ENCODE measurements at places on chromosomes 7 and 10.

- no peak for DNase-seq
Measured at GRCh38 chr10:62000037-62000603, 98.6 kb downstream of the ARID5B start.

- DNase-seq = no peak
Measured at GRCh38 chr10:60834401-60834800, 56.1 kb downstream of the CDK1 start.

GRCh38 chr7:28626624-28627262 lies 214.4 kb downstream of the CREB5 start:
- peak; percentile 3 for DNase-seq

- DNase-seq = no peak
Measured at GRCh38 chr7:23712368-23713284, 2.6 kb downstream of the STK31 start.

DNA sequence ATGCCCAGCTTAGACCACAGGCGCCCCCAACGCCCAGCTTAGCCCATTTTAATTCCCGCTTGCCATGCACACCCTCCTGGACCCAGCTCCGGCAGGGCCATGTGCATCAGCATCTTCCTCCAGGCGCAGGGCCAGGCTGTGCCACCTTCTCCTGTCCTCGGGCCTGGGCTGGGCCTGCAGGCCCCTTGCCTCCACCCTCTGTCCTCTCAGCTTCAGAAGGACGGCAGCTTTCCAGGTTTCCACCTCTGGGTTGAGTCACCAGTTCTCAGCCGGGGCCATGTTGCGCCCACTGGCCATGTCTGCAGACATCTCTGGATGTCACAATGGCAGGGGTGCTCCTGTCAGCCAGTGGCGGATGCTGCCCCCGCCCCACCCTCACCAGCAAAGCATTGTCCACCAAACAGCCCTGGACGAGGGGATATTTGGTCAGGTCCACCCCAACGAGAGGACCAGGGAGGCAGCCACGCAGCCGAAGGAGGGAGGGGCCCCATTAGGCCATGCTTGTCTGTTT lies 59.1 kb upstream of the NKX6-2 start:
- DNase-seq = no peak

DNA sequence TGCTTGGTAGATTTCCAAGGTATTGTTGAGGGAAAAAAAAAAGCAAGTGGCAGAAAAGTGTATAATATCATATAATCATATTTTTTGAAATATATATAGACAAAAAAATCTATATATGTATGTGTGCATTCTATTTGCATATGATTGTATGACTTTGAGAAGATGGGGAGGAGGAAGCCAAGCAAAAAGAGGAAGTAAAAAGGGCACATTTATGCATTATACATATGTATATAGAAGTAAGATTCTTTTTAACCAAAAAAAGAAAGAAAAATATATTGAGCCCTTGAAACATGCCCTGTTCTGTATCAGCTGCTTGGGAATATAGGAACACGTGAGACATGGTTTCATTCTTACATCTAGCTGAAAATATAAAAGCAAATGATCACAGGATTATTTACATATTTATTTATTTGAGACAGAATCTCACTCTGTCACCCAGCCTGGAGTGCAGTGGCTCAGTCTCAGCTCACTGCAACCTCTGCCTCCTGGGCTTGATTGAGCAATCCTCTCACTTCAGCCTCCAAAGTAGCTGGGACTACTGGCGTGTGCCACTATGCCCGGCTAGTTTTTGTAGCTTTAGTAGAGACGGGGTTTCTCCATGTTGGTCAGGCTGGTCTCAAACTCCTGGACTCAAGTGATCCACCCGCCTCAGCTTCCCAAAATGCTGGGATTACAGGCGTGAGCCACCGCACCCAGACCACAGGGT lies 18.0 kb upstream of the SLF2 start:
- peak; percentile 3 for DNase-seq

DNA sequence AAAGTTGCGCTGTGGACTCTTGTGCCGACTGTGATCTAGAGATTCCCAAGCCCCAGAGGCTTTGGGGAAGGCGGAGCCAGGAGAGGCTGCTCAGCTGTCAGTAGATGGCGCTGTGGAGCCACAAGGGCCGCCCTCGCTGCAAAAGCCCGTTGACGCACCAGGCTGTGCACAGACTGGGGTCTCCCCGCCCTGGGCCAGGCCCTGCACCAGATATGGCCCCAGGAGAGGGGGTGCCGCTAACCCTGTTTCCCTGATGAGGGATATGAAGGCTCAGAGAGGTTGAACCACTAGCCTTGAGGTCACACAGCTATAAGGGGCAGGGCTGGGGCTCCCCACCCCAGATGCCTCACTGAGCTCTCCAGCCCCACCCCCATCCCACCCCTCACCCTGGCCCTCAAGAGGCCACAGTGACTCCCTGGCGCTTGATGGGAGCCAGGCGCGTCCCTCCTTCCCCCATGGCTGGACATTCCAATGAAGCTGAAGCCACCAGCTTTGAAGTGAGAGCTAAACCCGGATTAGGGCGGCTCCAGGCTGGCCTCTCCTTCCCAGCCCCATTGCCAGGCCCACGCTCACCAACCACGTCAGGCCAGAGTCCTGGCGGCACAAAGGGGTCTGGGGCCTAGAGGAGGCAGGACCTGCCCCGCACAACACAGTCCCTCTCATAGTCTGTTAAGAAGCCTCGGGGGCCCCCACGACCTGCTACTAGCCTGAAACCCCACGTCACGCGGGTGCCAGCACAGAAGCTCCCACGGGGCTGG lies 26.4 kb downstream of the MYL10 start:
- DNase-seq = peak; percentile 54

GRCh38 chr7:102047-102711 lies 90.2 kb upstream of the FAM20C start:
- no peak for DNase-seq

GRCh38 chr10:23364378-23364777 lies 19.8 kb upstream of the C10orf67 start:
- DNase-seq = no peak

DNA sequence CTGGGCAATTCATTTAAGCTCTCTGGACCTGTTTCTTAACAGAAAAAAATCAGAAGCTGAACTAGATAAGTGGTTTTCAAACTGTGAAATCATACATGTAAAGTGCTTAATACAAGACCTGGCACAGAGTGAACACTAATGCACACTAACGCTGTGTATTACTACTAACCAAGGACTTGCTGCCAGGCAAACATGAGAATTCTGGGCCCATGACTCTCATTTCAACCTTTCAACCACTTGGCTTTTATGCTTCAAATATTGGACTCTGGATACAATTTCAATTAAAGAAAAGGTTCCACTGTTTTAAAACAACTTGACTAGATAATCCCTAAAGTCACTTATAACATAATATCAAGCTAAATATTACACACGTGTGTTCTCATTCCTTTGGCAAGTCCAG lies 73.4 kb downstream of the SRPK2 start:
- no peak for DNase-seq

GRCh38 chr7:138465046-138465445 lies 5.0 kb downstream of the TRIM24 start:
- DNase-seq = no peak

- DNase-seq = no peak
Measured at GRCh38 chr7:106853250-106853908, 11.7 kb upstream of the PIK3CG start.

DNA sequence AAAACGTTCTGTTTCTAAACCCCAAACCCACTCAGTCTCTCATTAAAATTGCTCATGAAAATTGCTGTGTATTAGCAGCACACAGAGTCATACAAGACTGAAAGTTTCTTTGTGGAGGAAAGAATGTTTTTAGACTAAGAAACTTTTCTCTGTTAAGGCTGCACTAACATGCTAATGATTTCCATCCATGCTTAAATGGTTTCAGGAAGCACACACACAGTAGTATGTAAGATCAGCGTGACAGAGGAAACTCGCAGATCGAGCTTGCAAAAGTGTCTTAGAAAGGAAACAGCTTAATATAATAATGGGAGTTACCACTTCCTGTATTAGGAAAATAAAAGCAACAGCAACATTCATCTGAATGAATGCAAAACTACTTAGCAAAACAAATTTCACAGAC lies 112.7 kb downstream of the ICA1 start:
- DNase-seq = no peak

All from CD4-positive, alpha-beta T cell treated with Interleukin-1 beta for 1 hour (primary cell).